ENCODE measurements at places on chromosomes 4 and X.

DNA sequence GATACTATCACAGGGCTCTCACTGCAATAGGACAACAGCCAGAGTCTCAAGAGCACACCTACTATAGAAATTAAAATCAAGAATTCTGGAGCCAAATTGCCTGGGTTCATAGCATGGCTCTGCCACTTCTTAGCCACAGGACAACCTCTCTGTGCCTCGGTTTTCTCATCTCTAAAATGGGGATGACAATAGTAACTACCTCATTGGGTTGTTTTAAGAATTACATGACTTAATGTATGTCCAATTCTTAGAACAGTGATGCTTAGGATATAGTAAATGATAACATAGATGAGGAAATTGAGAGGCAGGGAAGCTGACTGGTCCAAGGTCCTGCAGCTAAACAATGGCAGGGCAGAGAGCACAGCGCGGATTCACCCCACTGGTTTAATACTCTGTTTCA, 11.0 kb upstream of the ODAPH start:
- DNase-seq = no peak

GRCh38 chr4:148441624-148441985, 609 bp downstream of the NR3C2 start:
- DNase-seq = no peak

DNA sequence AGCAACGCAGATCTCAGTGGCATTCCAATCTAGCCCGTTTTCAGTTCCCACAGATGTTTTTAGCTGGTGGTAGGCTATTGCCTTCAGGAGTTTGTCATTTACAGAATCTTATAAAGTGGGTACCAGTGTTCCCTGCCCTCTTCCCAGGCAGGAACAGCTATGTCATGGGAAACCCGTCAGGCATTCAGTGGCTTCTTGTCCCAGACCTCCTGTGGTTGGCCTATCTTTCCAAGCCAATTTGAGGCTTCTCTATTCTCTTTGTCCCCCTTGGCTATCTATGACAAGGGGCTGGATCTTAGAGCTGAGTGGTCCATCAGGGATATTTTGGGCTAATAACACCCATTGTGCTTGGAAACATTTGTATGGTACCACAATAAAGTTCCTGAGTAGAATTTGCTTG, 33.6 kb upstream of the RPL34 start:
- DNase-seq = no peak

GRCh38 chrX:13685126-13685763, 3.7 kb upstream of the RAB9A start:
- DNase-seq = peak; percentile 10

DNA sequence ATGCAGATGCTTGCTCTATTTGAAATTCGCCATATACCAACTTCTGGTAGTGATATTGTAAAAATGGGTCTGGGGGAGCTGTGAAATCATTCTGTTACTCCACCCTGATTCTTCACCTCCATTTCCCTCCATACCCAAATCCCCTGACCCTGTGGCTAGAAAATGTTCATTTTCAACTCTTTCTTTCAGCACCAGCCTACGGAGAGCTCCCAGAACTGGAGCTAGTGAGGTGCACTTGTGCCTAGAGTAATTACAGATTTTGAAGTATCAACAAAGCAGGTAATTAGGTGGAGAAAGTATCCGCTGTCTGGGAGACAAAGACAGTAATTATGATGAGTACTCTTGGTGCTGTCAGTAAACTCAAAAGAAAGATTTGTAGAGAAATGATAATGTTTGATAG, 8.1 kb downstream of the ARHGAP36 start:
- DNase-seq = no peak

GRCh38 chr4:109609431-109609830, 49.4 kb downstream of the MCUB start:
- no peak for DNase-seq

- DNase-seq = no peak
Measured at GRCh38 chrX:154751203-154751668, 359 bp upstream of the GAB3 start.

DNA sequence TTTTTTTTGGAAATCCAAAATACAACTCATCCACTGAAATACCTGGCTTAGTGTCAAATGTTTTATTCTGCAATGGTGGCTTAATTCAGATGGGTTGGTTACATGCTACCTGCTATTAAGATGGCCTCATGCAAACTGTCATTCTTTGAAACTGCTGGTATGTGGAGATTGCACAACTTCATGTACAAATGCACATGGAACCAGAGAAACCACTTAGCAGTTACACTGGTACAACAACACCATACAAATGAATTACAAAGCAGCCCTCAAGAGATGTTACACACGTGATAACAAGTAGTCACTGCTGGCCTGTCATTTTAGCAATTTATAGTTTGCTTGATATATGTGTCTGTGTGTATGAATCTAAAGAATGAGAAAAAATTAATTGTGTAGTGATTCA, 84.6 kb upstream of the STS start:
- DNase-seq = no peak

DNA sequence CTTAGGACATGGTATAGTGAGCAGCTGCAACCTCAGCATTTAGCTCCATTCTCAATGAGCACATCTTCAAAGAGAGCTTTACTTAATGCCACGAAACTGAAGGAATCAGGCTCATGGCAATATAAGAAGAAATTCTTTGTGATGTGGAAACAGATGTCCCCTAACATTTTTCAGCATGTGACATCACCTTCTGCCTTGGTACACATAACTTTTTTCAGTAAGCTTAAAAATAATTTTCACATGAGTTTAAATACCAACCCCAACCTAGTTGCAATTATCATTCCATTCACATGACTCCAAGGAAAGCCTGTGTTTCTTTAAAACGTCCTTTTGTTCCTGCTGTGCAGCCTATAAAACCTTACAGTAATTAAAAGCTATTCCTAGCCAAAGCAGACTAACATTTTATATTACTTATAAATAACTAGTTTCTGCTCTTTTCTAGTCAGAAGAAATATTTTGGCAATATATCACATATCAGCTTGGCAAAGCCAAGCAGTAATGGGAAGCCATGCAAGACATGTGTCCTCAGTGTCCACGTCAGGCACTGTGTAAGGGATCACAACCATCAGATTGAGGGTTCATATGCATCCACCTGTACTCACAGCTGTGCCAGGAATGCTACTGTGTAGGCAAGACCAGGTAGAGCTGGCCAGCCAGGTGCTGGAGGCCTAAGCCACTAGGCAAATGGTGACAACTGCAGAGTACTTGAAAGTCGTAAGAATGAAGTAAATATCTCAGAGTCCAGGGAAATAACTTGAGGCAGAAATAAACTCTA, 466.6 kb downstream of the INPP4B start:
- peak; percentile 62 for DNase-seq

DNA sequence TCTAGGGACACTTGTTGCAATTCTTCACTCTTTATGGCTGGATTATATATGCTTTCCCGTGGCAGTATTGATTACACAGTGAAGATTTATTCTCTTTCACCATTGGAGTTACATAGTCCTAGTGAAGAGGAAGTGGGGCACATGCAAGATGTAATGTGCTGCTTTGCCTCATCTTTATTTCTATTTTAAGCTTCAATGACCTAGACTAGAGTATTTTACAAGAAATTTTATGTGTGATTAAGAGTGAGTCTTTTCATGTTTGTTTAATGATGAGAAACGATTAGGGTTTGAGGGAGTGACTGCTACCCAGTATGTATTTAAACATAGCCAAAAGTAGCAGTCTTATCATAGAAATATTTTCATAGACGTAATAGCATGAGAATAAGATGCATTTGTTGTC, 30.8 kb downstream of the DIAPH2 start:
- peak; percentile 3 for DNase-seq

- no peak for DNase-seq
Measured at GRCh38 chr4:150583287-150584110, 1.5 kb downstream of the MAB21L2 start.

GRCh38 chr4:6419452-6420028, 52.9 kb downstream of the PPP2R2C start:
- DNase-seq = no peak

GRCh38 chr4:153573881-153574802, 108.0 kb downstream of the TMEM131L start:
- peak; percentile 81 for DNase-seq

DNA sequence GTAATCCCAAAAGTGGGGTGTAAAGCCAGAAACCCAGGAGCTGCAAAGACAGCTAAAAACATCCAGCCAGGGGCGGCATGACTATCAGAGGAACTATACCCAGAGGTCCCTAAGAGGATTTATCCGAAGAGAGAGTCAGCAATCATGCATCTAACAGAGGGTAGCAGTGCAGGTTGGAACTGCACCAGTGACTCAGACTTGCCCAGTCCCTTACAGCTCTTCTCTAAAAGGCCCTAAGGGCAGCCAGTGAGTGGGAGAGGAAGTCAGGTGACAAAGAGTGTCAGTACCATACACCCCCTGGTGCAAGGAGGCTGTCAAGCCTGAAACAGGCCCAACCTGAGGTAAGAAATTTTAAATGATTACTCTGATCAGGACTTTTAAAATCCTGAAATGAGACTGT, 88.1 kb downstream of the CAMK2D start:
- DNase-seq = no peak

DNA sequence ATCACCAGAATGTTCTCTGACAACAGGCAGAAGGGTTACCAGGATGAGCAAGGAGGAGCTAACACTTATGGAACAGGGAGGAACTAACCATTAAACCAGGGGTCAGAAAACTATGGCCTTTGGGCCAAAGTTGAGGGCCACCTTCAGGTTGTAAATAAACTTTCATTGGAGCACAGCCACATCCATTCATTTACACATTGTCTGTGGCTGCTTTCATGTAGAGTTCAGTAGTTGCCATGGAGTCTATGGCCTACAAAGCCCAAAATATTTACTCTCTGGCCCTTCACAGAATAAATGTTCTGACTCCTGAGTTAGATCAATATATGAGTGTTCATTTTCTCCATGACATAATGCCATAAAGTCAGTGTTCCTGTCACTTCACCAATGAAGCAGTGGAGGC, 13.2 kb upstream of the HCCS start:
- DNase-seq = no peak

DNA sequence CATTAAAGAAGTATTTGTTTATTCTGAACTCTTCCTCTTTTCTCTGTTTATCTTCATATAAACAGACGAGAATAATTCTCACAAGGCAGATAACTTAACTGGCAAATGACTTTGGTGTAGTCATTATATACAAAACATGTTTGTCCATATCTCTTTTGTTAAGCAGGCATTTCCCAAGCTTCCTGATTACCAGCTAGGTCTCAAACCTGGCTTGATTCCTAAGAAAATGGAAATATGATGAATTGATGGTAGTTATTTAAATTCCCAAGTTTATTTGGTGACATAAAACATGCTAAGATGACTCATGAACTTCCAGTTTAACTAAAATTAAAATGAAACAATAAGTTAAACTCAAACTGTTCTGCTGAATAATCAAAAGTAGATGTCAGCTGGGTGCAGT, 96.8 kb downstream of the ARSJ start:
- DNase-seq = no peak

GRCh38 chrX:53817548-53817947, 131.0 kb upstream of the HUWE1 start:
- DNase-seq = no peak

- DNase-seq = no peak
Measured at GRCh38 chr4:15947684-15948083, 9.1 kb upstream of the FGFBP1 start.

DNA sequence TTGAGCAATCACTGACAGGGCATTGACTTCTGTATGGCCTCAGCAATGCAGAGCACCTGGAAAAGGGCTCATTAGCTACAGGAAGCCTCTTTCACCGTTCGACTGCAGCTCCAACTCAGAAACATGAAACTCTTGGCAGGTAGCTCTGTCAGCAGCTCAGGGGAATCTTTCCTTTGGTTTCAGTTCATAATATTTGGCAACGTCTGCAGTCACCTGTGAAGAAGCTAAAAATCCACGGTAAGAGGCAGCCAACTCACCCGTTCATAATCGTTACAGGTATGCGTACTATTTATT, 354.9 kb downstream of the CAMK2D start:
- no peak for DNase-seq

DNA sequence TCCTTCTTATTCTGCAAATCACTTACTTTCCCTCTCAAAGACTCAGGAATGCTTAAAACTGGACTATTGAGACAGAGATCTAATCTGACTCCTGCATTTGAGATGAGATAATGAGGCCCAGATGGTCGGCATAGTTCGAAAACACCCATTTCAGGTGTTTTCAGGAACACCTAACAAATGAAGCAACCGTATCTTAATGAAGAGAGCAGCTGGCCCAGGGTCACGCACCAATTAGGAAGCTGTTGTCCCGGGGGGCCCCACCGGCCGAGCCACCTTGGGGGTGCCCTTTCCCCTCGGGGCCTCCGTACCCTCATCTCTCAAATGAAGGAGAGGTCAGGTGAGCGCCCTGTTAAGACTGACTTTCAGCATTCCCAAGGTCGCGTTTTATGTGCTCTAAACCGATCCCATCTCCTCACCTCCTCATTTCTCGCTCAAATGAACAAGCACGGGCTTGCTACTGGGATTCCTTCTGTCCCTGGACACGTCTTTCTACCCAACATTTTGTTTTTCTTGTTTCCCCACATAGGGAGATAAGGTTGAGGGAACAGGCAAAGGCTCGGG, 824 bp downstream of the LRPAP1 start:
- DNase-seq = peak; percentile 26

DNA sequence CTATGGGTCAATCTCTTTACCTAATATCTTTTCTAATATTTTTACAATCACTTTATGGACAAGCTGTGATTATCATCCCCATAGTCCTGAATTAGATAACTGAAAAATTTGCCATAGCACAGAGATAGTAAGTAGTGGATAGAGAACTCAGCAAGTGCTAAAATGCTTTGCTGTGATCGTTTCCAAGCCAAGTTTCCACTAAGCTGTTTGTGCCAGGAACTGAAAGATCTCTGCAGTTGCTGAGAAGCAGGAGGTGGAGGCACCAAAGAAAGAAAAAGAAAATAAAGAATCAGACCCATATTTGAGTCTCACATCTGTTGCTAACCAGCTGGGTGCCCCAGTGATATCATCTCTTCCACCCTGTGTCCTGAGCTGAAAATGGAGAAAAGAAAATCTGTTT, 605.6 kb upstream of the BOD1L1 start:
- DNase-seq = no peak

GRCh38 chrX:97553833-97554232, 670.1 kb downstream of the RPA4 start:
- DNase-seq = no peak

DNA sequence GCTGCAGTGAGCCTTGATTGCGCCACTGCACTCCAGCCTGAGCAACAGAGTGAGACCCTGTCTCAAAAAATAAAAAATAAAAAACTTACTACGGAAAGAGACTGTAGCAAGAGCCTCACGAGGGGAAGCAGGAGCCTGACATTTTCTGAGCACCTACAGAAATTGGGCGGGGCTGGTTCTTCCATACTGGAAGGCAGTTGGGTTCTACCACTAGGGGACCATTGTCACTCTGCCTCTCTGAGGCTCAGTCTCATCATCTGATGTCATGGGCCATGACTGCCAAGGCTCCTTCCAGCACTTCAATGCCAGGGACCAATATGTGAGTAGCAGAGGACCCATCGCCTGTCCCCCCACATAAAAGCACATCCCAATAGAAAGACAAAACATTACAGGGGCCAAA, 8.2 kb downstream of the SH3KBP1 start:
- DNase-seq = no peak

- DNase-seq = no peak
Measured at GRCh38 chrX:109264878-109265277, 217.0 kb downstream of the GUCY2F start.

Measured in GM03348 (cell line).